Stimulated activated CD8-positive, alpha-beta memory T cell treated with anti-CD3 and anti-CD28 coated beads, Interleukin-2, amount 100 ng/mL, for 48 hours (primary cell): ENCODE measurements at places on chromosomes 2 and 18.

DNA sequence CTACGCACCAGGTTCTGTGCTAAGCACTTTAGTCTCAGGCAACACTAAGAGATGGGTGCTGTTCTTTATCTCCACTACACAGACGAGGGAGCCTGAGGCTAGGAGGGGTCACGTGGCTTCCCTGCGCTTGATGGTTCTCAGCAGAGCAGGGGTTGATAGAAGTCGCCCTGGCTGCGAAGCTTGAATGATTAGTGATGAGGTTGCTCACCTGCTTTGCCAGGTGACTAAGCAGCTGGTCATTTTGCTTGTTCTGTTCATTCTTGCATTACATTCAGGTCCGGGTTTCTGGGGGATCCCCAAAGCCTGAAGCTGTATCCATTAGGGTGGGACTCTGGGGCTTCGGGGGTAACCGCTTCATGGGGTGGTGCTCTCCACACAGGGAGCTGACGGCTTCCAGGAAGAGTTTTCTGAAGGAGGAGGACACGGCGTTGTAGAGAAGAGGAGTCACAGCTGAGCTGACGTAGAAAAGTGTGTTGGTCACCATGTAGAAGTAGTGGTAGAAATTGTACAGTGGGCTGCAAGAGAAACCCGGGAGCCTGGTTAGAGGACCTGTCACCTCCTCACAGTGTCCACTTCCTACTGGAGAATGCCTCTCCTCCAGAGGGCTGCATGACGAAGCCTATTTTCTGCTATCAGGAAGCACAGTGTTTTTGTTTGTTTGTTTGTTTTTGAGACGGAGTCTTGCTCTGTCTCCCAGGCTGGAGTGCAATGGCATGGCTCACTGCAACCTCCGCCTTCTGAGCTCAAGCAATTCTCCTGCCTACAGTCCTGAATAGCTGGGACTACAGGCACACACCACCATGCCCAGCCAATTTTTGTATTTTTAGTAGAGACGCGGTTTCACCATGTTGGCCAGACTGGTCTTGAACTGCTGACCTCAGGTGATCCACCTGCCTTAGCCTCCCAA is 11.5 kb downstream of the NTSR2 start:
- DNase-seq = no peak

GRCh38 chr18:9796011-9796410 is 87.9 kb downstream of the RAB31 start:
- no peak for DNase-seq

DNA sequence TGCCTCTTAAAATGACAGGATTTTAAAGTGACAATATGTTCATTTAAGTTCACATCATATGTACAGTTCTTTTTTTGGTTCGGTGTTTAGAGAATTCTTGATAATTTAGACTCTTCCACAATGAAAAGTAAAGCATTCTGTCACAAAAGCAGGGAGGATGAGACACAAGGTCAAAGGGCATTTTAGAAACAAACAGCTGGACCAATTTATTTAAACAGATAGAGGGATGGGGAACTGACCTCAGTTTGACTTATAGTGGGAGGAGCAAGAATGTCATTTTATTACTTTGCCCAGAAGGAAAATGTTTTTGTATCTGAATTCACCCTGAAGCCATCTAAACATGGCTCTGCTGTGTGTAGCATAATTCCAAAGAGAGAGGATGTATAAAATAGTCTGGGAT is 128.5 kb downstream of the MEIS1 start:
- DNase-seq = no peak

DNA sequence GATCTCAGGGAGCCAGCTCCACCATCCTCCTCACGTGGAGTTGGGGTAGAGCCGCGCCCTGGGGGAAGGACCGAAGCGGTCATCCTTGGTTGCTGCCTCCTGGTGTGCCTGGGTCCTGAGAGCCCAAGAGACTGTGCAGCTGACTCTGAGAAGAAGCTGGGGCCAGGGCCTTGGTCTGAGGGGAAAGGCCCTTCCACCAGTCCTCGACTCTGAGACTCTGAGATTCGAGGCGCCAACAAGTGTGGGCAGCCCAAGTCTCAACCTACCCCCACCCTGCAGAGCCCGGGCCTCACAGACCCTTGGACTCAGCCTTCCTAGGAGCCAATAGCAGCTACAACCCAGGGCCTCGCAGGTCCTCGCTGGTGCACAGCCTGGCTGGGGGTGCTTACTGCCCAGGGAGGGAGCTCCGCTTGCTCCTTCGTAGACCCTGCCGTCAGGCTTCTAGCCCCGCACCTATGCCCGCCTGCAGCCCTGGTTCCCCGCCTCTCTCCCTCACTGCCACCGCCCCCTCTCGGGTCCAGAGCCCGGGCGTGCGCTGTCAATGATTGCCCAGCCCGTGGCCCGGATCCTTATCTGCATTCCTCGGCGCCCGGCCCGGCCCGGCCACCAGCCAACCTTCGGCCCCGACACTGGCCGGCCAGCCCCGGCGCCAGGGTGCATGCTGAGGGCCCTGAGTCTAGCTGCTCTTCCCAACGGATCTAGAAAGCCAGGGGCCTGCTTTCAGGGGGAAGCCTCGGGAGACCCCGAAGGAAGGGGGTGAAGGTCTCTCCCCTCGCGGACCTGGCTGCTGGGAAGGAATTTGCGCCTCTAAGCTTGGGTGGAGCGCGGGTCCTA is 2.0 kb downstream of the IHH start:
- DNase-seq = no peak

GRCh38 chr18:25298853-25299274 is 53.1 kb downstream of the ZNF521 start:
- no peak for DNase-seq

DNA sequence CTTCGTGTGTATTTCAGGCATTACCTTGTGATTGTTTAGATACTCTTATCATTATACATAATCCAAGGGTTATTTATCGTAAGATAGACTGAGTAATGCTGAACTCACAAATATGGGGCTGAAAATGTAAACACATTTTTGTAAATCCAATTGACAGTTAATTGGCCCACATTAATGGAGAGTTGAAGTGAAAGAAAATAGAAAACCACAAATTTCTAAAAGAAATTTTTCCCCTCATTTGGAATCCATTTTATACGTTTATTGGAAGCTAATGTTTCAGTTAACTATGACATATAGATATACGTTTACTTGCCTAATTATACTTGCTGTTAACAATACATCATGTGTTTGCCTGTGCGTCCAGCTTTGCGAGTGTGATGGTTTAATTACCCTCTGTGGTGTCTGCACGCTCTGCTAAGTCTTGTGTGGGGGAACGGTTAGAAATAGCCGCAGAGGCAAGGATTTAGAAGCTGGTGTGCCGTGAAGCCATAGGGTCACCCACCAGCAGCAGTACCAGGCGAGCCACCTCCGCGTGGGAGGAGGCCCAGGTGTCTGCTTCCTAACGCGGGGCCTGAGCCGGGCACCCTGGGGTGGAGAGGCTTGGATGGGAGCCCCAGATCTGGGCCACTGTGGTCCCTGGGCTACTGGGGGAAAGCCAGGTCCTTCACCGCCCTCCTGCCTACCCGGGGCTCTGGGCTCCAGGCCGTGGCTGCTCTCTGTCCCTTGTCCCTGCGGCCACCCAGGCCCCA is 38.0 kb downstream of the TSHZ1 start:
- no peak for DNase-seq

GRCh38 chr18:75802681-75803080 is 375.2 kb upstream of the SMIM21 start:
- no peak for DNase-seq

GRCh38 chr18:26386441-26386840 is 160.2 kb downstream of the TAF4B start:
- no peak for DNase-seq
